Stimulated activated CD8-positive, alpha-beta memory T cell treated with anti-CD3 and anti-CD28 coated beads, Interleukin-2, amount 100 ng/mL, for 48 hours (primary cell): ENCODE measurements at places on chromosomes 2 and 18.

DNA sequence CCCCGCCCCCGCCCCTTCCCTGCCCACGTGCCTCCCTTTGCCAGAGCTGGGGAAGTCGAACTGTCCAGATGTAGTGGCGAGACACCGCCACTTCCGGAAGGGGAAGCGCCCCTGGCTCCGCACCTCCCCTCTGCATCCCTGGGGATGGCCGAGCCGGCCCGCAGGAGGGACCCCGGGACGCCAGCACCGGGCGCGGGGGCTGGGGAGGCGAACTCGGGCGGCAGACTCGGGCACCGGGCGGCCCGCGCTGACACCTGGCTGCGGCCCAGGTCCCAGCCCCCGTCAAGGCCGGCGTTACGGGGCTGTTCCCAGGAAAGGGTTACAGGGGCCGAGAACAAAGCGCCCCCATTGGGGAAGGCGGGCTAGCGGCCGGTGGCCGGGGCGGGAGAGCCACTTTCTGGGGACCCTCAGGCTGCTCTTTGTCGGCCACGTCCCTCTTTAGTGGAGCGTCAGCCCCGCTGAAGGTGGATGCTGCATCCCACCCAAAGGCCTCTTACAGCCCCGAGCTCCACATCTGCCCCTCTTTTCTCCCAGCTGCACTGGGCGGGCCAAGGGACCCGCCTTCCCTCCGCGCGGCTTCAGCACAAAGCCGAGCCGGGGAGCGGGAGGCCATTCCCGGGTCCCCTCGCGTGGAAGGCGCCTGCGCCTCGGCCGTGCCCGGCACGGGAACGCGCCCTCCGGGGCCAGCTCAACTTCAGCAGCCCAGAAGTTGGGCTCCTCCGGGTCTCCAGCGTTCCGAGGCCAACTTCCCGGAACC, 1.3 kb downstream of the SDC1 start:
- DNase-seq, result no peak

- peak; percentile 69 for DNase-seq
Measured at GRCh38 chr2:9813312-9814128, 29.8 kb upstream of the TAF1B start.

- no peak for DNase-seq
Measured at GRCh38 chr2:154242687-154243086, 371.0 kb downstream of the GALNT13 start.

DNA sequence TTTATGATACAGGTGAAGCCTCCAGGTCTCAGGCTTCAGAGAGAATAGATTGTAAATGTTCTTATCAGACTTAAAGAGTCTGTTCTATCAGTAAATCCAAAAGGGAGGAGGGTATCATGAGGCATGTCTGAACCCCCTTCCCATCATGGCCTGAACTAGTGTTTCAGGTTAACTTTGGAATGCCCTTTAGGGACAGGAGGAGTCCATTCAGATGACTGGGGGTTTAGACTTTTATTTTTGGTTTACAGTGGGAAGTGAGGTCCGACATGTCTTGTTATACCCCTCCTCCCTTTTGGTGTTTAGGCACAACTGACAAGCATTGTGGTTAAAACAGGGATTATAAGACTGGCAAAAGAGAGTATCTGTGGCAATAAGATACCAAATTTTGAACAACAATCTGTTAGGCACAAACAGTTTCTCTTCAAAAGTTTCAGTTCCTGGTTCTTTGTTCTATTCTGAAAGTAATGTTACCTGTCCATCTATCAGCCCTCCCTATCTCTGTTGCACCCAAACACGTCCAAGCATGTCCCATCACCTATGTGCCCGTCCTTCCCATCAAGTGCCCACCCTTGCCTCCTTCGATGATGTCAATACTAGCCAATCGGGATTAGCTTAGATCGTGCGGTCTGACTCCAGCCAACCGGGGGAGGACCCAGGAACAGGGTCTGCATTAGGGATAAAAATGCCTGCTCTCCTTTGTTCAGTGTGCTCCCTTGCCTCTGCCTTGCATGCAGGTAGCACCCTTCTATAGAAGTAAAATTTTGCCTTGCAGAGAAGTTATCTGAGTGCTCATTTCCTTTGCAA, 16.4 kb downstream of the TCF23 start:
- DNase-seq, result no peak

- no peak for DNase-seq
Measured at GRCh38 chr2:111666160-111666559, 217.8 kb downstream of the ANAPC1 start.

DNA sequence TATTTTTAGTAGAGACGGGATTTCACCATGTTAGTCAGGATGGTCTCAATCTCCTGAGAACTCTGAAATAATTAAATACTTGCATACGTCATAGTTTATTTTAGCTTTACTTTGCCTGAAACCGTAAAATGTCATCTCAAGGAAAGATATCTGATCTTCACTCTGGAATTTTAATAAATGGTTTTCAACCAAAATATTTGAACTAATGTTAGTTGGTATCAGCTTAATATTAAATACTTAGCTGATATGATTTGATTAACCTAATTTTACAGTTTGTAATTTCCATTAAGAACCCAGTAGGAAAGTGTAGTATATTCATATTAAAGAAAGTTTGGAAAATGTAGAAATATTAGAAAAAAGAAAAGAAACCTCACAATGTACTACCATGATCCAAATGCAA, 41.4 kb upstream of the STON1 start:
- DNase-seq, result no peak

- DNase-seq, result no peak
Measured at GRCh38 chr18:48707636-48708296, 168.9 kb downstream of the CTIF start.

GRCh38 chr2:43214253-43214652, 12.2 kb downstream of the ZFP36L2 start:
- DNase-seq, result no peak

- no peak for DNase-seq
Measured at GRCh38 chr2:42135381-42136312, 33.5 kb upstream of the EML4 start.

DNA sequence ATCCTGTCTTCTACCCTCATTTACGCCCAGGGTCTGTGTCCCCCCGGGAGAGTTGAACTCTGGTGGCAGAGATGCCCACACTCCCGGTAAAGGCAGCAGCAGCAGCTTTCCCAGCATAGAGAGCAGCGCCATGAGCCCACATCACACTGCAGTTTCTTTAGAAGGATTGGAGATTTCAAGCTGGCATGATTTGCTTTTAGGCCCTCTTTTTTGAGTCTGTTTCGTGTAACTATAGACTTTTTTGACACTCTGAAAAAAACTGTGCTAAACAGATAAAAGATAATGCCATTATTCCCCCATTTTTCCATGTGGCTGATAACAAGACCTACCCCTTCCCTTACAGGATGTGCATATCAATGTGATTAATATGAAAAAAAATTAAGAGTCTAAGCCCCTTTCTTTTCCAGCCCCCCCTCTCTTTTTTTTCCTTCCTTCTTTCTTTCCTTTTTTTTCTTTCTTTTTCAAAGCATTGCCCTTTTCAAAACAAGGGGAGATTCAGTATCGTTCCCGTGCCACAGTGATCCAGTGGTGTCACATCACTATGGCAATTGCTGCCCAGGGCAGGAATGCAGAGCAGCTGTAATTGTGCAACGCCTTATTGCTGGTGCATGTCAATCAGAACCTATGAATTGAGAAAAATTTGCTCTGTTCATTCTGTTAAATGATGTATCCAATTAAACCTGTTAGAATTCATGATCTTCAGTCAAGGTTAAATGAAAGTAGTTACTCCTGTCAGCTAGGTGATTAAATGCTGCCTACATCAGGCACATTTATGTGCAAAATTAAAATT, 104.5 kb downstream of the CDCA7 start:
- no peak for DNase-seq

DNA sequence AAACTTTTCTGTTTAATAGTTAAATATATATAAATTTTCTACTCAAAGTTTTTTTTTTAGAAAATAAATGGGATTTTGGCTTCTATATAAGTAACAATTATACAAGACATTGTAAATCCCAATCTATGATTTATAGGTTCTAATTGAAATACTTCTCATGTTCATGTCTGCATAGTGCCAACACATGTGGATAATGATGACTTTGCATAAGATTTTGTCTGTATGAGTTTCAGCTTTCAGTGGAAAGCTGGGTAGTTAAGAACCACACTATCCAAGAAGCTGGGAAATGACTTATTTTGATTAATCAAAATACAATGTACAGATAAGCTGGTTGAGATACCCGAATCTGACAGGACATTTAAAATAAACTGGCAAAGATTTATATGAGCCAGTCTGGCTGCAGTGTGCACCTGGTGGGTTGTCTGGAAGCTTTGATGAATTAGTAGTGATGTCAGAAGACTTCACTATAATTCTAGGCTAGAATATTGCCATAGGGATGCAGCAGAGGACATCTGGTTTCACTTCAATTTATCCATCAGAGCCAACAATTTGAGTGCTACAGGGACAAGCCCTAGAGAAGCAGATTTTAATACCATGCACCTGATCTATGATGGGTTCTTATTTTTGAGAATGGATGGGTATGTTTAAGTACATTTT, 45.4 kb downstream of the EML6 start:
- no peak for DNase-seq

GRCh38 chr2:38045811-38046210, 30.1 kb downstream of the CYP1B1 start:
- DNase-seq, result no peak

- DNase-seq, result no peak
Measured at GRCh38 chr18:2918761-2919550, 72.2 kb downstream of the EMILIN2 start.

GRCh38 chr2:167689444-167689843, 558.0 kb downstream of the STK39 start:
- no peak for DNase-seq

DNA sequence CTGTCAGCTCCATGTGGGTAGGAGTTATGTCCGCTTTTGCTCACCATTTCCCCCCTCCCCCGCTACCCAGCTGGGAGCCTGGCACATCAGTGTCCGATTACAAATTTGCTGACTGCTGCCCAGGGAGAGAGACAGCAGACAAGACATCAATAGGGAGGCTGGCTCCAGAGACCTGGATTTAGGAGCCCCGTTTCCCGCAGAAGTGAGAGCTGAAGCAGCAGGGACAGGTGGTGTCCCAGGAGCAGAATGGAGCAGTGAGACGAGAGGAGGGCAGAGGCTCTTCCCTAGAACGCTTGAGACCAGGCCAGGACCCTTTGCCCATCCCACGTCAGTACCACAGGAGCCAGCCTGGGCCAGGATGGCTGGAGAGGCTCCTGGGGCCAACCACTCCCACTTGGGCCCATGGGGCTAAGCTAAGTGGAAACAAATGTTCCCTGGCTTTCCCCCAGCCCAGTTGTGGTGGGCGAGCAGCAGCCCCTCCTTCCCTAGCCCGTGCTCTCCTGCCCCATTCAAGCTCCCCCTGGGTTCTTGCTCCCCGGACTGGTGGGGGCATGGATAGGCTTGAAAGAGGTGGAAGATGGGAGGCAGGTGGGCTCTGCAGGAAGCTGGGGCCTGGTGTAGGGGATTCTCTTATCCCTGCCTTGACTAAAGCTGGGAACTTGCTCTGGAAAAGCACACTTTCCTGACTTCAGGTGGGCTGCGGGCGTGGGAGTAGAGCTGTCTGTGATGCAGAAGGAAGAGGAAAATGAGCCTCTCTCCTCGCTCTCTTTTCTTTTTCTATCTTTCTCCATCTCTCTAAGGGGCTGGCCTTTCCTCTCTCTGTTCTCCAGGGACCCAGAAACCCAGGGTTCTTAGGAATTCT, 4.1 kb upstream of the WNT6 start:
- no peak for DNase-seq

DNA sequence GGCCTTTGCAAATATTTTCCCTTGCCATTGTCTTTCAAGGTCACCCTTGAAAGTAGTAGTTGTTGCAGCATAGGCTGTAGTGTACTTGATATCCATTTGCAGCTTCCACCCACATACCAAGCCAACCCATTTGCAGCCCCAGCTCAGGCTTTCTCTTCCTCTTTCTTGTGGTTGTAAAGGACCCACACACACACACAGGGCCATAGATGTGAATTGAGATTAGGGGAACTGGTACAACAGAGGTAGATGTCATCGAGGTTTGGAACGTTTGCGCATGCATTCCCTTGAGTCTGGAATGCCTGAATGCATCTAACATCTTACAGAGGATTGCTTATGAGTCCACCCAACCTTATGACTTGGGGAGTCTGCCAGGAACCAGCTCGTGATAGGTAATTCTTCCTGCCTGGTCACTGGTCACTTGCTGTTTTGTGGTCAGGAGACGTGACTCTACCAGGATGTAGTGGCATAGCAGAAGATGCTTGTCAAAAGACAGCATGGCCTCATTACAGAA, 91.9 kb downstream of the MRPS9 start:
- no peak for DNase-seq

GRCh38 chr2:99032001-99032400, 96.0 kb upstream of the CRACDL start:
- DNase-seq, result no peak

DNA sequence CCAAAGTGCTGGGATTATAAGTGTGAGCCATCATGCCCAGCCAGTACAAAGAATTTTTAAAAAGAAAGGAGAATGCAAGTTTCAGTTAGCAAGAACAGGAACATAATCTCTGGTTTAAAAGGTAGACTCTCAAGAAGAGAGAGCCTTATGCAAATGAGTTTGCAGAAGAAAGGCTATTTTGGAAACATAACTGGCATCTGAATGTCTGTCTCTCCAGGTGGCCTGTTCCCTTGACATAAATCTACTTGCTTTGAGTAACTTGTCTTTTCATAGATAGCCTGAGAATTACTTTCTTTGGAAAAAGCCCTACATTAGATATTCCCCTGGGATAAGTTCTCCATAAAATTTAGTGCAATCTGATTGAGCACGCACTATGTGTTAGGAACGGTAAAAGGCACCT, 109.6 kb downstream of the ICOS start:
- no peak for DNase-seq

GRCh38 chr2:108536133-108536780, 2.0 kb downstream of the LIMS1 start:
- no peak for DNase-seq

DNA sequence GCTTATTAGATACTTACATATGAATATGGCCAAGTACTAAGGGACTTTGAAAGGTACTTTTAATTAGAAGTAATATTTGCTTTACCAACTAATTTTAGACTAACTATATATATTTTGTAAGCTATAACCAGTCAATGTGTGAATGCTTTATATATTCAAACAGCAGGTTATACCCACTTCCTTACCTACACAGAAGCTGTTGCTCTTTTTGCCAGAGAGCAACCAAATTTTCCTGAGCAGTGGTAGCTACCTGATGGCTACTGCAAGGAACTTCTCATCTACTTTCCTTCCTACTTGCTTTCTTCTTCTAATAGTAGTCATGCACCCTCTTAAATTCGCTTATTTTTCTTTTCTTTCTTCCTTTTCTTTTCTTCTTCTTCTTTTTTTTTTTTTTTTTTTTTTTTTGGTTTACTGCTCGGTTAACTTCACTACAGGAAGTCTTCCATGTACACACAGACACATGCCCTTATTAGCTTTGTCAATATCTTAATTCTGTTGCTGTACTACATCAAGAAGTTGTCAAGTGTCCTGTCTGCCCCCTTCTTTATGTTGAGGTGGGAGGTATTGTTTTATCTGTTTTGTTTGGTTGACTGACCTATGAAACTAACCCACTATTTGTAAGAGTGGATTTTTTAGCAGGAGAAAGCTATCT, 95.0 kb downstream of the EPC2 start:
- DNase-seq, result no peak

GRCh38 chr2:18399601-18400000, 160.9 kb downstream of the RDH14 start:
- no peak for DNase-seq

- no peak for DNase-seq
Measured at GRCh38 chr2:238968616-238969384, 120.9 kb downstream of the TWIST2 start.

GRCh38 chr2:168182550-168183249, 64.7 kb downstream of the STK39 start:
- DNase-seq, result no peak
